H7 (cell line): ENCODE measurements at places on chromosomes 12 and 14.
A peak's percentile ranks its signal among the peaks of the same experiment; 100 is the strongest.

DNA sequence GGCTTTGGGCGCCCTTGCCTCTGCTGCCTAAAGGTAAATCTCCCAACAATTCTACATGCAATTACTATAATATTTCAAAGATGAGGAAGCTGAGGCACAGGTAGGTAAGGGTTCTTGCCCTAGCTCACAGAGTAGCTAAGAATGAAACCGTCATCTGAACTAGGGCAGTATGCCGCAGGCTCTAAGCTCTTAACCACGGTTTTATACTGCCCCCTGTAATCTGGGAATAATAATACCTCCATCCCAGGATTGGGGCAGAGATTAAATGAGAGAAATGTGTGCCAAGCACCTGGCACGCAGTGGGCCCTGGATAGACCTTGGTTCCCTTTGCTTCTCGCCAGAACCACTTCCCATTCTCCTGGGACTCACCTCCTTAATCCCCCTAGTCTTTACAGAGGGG lies 1.5 kb upstream of the HRK start:
- DNase-seq, result peak; percentile 59

DNA sequence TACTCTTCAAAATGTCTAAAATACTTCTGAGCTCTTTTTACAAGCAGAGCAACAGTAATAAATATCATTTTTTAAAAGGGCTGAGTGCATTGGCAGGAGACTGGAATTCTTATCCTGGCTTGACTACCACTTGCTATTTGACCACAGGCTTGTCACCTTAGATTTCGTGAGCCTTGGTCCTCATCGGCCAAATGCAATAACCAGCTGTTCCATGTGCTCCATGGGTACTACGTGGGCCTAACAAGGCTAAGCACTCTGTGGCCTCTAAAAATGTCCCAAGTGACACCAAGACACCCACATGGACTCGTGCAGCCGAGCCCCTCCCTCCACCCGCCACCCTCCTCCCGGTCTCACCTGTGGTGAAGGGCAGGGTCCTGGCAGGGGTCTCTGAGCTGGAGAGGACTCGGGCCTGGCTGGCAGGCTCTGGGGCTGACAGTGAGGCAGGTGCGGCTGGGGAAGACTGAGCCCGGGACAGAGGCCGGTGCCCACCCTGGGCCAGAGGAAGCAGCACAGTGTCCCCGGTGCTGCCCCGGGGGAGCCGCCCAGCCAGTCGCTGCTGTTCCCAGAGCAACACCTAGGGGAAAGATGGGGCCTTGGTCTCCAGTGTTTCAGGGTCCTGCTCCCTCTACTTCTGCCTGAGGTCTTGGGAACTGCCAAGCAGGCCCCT lies 20.1 kb downstream of the SLC48A1 start:
- DNase-seq, result no peak

GRCh38 chr14:72688990-72689671 lies 204.8 kb downstream of the DPF3 start:
- peak; percentile 49 for DNase-seq

DNA sequence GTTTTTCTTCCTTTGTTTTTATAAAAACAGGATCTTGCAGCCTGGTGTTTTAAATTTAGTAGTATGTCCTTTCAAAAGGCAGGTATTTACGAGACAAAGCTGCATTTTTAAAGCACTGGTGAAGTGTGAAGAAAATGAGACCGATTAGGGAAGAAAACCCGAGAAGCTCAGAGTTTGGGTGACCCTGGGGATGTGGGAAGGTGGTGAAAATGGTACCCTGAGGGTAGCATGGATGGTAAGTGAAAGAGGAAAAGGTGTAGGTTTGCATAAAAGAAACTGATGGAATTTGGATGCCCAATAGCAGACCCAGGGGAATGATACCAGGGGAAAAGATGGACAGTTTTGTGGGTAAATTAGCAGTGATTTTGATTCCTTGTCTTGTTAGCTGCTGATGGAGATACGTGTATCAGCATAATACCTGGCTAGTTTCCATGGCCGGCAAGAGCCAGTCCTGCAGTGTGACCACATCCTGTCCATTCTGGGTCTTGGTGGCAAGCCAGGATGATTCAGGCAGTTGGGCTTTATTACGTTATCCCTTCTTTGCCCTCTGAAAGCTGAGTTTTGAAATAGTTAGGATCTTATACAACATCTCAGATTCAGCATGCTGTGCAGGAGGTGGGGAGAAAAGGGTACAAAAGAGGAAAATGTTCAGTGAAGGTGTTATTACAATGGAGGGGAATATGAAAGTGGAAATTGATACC lies 8.9 kb downstream of the BICD1 start:
- no peak for DNase-seq

DNA sequence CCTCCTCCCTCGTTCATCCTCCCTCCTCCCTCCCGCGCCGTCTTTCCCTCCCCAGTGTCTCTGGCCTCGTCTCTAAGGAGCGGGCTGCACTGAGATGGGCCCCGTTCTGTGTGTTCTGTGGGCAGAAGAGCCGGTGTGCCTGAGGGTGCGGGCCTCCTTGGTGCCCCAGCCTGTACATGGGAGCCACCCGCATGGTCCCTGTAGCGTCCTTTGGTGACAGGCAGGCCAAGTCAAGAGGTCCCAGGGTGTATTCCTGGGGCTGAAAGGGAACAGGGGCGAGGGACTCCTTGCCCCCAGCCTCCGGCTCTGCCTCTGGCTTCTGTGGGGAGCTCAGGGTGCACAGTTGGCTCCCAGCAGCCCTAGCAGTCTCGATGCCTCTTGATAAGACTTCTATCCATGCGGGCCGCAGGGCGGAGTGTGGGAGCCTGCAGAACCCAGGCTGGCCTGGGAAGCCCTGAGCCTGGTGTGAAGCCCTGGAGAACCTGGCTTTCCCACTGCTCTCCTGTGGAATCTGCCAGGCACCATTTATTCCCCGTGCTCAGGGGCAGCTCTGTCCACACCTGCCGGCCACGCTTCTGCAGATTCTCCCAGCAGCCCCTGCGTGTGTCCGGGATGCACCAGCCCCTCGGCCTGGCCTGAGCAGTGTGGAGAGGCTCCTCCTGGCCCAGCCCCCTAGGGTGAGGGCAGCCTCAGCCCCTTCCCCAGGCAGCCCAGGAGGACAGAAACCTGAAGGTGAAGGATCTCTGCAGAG lies 181.3 kb downstream of the KIF26A start:
- peak; percentile 51 for DNase-seq
